ENCODE measurements at places on chromosomes 7 and 10.

DNA sequence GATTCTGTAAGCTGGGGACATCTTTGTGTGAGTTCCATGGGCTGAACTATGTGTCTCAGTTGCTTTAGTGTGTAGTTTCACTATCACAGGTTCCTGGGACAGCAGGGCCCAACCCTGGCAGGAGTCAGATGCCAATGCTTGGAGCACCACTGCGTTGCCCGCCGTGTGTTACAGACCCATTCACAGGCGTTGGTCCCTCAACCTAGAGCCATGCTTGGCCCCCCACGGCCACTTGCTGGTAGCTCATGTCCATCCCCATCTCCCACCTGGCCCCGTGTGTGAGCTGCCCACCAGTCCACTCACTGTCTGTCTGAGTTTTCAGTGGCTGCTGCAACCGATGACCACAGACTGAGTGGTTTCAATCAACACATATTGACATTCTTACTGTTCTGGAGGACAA lies 546.9 kb downstream of the TCERG1L start:
- no peak for DNase-seq

DNA sequence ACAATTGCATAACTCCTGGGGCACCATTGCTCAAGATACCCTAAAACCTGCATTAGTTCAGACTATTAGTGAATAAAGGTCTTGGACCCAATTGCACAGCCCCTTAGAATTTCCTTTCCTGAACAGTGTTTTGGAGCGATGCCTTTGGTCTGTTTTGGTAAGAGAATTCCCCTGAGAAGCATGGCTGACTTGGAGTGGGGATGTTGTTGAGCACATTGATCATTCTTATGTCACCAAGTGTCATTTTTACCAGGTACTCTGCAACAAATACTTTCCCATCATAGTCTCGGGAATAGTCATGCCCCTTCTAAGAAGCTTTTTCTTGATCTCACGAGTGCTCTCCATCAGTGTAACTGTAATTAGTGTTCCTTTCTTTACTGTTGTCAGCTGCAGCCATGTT lies 229.7 kb downstream of the GFRA1 start:
- no peak for DNase-seq

DNA sequence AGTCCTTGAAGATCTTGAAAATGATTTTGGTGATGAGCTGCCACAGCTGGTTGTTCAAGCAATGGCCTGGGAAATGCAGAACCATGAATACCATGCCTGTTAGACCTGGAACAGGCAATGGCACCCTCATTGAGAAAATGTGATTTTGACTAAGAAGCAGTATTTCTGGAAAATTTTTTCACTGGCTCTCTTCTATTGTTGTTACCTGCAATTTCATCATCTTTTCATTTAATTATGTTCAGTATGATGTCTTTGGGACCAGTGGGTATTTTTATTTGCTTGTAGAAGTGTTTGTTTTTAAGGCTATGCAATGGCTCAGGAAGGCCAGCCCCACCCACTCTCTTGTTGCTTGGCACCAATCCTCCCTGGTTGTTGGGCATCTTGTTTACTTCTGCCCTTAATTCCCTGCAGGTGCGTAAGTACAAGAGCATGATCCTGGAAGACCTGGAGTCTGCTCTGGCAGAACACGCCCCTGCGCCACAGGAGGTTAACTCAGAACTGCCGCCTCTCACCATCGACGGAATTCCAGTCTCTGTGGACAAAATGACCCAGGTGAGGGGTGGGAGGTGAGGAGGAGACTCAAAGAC lies 78.6 kb downstream of the NRF1 start:
- no peak for DNase-seq

DNA sequence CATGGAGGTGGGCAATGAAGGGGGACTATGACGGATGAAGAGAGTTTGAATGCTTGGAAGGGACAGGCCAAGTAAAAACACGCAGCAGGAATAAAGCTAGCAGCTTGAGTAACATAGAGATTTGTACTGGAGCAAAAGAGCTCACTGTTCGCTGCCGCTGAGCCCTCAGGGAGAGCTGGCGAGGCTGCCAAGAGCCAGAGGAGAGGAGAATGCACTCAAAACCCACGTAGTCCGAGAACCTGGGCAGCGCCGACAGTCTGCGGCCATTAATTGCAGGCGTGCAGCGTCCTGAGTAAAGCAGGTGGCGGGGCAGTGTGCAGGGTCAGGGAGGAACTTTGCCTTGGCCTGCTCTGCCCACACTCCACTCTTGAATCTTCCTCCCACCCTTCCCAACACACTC lies 68.2 kb downstream of the SLC37A3 start:
- DNase-seq: no peak

DNA sequence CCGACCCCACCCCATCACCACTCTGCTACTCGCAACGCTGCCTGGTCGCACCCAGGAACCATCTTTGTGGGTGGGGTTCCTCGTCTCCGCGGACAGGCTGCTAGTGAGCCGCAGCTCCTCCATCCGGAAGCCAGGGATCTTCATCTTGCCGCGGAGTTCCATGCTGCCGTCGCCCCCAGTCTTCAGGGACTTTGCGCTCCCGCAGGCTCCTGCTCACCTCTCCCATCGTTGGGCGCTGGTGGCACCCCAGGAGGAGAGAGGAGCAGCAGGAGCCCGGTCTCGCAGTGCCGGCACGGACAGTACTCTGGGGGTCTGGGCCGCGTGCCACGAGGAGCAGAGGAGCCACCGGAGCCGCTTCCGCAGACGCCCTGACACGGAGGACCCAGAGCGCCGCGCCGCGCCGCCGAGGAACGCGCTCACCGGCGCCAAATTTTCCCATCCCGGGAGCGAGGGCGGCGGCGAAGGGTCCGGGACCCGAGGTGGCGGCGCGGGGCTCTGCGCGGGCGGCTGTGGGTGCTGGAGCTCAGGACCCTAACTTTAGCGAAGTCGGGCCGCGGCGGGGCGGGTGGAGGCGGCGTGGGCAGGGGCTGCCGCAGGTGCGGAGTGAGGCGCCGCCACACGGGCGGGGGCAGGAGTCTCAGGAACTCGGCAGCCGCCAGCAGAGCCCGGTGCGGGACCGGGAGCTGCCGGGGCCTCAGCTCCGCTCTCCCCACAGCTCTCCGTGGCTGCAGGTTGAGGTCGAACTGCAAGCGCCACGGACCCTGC lies 750.1 kb upstream of the SORCS1 start:
- no peak for DNase-seq

- no peak for DNase-seq
Observed at GRCh38 chr10:49429458-49429857, 33.6 kb upstream of the DRGX start.

DNA sequence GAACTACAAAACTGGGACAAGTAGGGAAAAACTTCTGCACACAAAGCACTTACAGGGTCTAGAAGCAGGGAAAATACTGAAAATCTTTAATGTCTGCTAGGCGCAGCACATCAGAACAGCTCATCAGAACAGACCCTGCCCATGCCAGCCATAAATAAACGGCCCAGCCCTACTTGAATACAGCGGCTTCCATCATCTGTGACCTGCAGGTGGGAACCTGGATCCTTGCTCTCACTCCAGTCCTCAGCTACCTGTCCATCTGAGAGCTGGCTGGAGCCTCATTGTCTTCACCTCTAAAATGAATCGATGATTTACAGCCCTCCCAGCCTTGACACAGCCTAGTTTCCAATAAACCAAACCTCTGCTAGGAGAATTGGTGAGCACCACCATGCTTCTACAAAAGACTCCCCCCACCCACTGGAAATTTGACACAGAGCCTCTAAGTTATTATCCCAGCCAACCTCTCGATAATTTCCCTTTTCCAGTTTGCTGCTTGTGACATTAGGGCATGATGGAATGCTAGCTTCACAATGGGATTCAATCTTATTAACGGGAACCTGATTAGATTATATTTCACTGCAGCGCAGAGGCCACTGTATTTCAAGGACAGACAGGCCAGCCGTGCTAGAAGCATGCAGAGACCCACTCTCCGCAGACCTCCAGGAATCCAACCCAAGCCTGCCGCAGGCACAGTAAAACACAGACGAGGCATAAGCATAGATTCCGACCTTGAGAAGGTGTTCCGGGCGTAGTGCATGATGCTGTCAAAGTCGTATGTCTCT lies 61.6 kb upstream of the OPALIN start:
- DNase-seq: no peak

DNA sequence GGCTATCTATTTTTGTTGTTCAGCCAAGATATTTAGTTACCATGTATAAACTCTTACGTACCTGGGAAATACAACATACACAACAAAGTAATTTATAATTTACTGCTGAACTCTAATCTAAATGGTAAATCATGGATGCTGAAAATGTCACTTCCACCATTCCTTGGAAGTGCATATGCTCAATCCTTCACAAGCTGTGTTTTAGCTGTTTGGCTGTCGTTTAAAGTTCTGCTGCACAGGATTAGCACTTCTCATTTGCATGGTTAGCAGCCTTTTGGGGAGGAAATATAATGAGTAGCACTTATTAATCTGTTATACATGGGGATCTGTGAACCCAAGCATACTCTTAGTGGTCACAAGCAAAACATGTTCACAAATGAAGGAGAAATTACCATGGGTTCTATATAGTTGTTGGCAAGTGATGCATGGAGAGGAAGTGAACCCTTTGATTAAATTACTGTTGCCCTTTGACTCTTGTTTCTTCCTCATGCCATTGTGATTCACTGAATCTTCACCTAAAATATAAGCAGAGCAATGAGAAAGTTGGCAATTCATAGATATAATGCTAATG lies 18.5 kb downstream of the PIK3CG start:
- DNase-seq: no peak

DNA sequence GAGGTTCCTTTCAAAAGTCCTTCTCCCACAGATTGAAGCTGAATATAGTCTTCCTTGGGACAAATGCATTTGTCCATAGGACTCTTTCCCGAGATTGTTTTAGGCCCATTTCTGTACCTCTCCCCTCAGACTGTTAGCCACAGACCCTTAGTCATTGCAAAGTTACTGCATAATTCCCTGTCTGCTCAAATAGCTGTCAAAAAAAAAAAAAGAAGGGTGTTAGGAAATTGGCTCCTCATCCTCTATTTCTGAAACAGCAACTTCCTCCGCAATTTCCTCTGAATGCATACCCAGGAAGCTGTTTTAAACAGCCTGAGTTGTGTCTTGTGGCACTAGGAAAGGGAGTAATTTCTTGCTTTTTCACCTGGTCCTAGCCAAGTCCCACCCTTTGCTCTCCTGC lies 5.4 kb downstream of the LRRC4 start:
- no peak for DNase-seq

DNA sequence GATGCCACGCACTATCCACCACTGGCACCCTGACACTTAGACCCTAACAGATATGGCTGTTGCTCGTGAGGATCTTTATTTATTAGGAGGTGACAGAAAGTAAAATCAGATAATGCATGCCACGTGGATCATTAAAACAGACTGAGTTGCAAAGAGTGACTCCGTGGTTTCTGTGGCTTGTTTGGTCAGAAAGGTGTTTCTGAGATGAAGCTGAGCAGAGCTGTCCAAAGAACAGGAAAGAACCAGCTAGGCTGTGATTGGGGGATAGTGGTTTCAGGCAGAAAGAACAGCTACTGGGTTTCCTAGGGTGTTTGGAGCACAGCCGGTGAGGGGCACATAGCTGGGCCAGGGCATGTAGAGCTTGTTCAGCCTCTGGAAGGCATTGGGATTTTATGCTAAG lies 34.4 kb downstream of the CSGALNACT2 start:
- no peak for DNase-seq

GRCh38 chr10:8168836-8169235 lies 114.3 kb downstream of the GATA3 start:
- DNase-seq: no peak

GRCh38 chr10:90642650-90643049 lies 215.2 kb downstream of the HTR7 start:
- no peak for DNase-seq

DNA sequence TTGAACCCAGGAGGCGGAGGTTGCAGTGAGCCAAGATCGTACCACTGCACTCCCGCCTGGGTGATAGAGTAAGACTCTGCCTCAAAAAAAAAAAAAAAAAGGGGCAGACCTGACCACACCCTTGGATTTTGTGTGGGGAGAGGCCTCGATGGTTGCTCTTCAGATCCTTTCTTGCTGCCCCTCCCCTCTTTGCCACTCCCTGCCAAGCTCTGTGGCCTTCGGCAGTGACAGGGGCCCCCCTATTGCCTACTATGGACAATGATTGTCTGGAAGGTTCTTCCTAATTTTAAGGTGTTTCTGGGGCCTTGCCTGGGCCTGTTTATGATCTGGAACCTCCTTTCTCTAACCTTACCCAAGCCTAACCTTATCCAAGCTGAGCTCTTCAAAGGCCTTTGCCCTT lies 795 bp downstream of the PRF1 start:
- DNase-seq: no peak

DNA sequence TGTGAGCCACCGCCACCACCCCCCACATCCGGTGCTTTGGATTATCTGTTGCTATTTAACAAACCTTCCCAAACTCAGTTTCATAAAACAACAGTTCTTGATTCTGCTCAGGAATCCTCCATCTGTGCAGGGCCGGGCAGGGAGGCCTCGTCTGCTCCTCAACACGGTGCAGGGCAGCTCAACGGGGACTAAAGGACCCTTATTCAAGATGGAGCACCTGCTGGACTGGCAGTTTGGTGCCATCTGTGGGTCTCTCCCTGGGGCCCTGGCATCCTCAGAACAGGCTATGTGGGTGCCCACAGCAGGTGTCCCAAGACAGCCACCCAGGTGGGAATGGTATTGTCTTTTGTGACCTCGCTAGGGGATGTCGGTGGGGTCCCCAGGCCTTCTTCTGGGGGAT lies 31.0 kb upstream of the ELFN1 start:
- no peak for DNase-seq

- no peak for DNase-seq
Observed at GRCh38 chr10:27188259-27188658, 33.1 kb downstream of the MASTL start.

GRCh38 chr7:2759736-2760097 lies 71.7 kb downstream of the AMZ1 start:
- no peak for DNase-seq

DNA sequence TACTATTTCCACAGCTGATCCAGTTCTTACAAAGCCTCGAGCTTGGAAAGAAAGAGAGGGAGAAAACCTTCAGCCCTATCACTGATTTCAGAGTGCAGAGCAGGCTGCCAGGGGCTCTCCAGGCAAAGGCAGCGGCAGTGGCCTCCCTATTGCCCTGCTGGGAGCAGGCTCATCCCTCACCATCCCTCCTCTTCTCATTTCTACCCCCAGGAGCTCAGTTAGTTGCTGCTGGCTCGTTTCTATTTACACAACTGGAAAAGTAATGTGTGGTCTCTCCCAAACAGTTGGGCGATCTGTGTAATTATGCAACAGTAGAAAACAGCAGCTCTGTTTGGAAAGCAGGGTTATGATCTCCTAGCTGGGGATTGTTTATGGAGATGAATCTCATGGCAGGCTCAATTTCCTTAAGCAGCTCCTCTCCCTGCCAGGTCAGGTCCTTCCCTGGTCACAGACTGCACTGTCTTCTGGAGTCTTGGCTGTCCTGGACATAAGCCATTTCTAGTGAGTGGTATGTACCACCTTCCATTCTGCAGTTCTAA lies 28.7 kb upstream of the TNS3 start:
- DNase-seq: no peak
